ENCODE measurements at places on chromosomes 16 and 17.
A peak's percentile ranks its signal among the peaks of the same experiment; 100 is the strongest.

DNA sequence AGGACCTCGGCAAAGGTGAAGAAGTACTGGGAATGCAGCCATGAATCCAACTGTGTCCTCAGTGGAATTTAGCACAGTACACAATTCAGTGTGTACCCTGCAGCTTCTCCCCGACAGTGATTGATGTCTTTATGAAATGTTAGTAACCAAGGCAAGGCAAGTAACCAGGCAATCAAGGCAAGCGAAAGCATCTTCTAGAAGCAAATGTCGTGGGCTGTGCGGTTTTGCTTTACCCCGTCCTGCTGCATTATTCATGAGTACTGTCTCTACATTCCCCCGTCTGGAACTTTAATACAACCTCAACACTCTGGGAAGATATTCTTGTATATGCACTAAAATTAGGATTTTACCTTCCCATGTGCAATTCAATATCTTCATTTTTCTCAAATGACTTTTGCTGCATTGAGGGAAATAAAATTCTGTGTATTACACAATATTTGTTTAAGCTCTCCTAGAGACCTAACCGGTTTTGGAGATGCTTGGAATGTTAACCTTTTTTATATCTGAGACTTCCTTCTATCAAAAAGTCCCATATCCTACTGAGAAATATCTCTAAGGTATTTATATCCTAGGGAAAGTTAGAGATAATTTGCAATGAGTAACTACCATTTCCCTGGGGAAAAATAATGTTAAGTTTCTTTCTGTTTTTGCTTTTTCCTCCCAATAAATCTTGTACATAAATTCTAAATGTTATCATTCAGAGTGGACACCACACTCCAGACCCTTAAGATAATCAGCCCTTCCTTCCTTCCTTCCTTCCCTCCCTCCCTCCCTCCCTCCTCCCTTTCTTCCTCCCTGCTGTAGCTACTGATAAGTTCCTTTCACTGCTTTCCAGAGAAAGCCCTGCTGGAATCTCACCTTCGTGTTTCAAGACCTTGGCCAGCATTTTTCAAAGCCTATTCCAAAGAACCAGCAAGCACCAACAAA, 51.9 kb upstream of the ADORA2B start:
- DNase-seq = no peak

- no peak for DNase-seq
These were observed 17.2 kb upstream of the NUDT16L1 start for GRCh38 chr16:4675864-4676786.

GRCh38 chr17:58323366-58324055, 5.1 kb downstream of the TSPOAP1 start:
- no peak for DNase-seq

DNA sequence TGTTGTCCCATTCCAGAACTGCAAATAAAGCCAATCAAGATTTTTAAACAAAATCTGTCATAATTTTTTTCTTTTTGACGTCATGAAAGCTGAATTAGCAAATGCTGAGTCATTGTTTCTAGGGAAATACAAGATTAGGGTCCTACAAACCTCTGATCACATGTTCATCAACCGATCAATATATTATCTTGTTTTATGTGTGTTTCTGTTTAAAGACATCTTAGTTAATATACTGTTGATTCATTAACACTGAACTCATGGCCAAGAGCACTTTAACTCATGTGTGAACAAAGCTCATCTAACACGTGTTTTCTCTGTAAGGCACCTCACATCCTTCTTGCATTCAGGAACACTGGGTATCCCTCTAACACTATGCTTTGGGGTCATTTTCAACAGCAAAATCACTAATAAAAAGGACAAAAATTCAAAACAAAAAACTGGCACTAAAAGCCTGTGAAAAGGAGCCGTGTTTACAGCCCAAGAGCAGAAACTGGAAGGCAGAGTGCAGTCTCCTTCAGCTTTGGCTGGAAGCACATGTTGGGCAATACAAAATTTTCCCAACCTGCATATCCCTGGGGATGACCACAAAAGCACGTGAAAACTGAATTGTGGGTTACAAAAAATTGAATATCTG, 102.5 kb downstream of the PARN start:
- peak; percentile 74 for DNase-seq

GRCh38 chr16:85615852-85616606, 2.9 kb downstream of the GSE1 start:
- DNase-seq = peak; percentile 47

- peak; percentile 33 for DNase-seq
These were observed 108.1 kb downstream of the SNX11 start for GRCh38 chr17:48215583-48216139.

DNA sequence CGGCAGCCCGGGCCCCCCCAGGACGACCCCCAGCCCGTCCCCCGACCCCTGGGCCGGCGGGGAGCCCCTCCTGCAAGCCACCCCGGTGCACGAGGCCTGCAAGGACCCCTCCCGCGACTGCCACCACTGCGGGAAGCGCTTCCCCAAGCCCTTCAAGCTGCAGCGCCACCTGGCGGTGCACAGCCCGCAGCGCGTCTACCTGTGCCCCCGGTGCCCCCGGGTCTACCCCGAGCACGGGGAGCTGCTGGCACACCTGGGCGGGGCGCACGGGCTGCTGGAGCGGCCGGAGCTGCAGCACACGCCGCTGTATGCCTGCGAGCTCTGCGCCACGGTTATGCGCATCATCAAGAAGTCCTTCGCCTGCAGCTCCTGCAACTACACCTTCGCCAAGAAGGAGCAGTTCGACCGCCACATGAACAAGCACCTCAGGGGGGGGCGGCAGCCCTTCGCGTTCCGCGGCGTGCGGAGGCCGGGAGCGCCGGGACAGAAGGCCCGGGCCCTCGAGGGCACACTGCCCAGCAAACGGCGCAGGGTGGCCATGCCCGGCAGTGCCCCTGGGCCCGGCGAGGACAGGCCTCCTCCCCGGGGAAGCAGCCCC, 15.6 kb upstream of the ZFPM1 start:
- no peak for DNase-seq

DNA sequence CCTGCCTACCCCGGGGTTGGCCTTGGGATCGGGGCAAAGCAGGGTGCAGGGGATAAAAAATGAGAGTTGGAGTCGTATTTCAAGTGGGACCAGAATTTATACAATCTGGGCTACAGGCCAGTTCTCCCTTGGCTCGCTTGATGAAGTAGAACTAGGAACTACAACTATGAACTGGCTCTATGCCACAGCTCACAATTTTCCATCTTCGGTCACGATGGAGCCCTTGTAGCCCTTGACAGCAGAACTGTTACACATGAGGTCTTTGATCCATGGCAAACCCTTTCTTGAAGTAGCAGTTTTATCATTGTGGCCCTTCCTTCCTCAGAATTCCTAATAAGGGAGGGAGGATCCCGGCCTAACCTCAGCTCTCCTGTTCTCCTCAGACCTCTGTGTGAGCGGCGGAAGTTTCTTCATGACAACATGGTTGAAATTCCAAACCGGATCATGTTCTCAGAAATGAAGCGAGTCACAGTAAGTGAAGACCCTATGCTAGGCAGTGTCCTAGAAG, 17.1 kb downstream of the LIG3 start:
- peak; percentile 31 for DNase-seq

DNA sequence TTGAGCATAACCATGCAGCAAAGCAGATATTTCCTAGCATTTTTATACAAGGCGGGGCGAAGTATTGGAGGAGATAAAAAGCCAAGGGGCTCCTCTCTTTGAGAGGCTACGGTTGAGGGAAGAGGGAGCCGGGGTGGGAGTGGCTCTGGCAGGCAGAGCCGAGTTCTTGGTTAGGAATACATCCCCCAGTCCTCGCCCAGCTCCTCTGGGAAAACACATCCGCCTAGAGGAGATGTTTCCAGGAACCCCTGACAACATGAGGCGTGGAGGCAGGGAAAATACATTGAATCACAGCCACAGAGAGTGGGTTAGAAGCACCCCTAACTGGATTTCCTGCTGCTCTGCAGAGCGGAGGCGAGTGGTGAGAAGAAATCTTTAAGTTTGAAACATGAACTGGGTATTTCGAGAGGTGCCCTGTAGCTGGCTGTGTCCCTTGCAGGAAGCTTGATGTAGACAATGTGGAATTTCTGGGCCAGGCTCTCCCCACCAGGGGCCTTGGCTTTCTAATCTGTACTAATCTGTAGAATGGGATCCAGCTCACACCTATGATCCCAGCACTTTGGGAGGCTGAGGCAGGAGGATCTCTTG, 27.3 kb downstream of the TTYH2 start:
- peak; percentile 27 for DNase-seq

GRCh38 chr17:50919321-50920040, 53.3 kb upstream of the TOB1 start:
- peak; percentile 83 for DNase-seq

All from stromal cell of bone marrow (primary cell).